EH (cell line): ENCODE measurements at places on chromosomes 5 and 9.

GRCh38 chr9:81162361-81162760, 527.0 kb downstream of the TLE1 start:
- DNase-seq, result no peak

DNA sequence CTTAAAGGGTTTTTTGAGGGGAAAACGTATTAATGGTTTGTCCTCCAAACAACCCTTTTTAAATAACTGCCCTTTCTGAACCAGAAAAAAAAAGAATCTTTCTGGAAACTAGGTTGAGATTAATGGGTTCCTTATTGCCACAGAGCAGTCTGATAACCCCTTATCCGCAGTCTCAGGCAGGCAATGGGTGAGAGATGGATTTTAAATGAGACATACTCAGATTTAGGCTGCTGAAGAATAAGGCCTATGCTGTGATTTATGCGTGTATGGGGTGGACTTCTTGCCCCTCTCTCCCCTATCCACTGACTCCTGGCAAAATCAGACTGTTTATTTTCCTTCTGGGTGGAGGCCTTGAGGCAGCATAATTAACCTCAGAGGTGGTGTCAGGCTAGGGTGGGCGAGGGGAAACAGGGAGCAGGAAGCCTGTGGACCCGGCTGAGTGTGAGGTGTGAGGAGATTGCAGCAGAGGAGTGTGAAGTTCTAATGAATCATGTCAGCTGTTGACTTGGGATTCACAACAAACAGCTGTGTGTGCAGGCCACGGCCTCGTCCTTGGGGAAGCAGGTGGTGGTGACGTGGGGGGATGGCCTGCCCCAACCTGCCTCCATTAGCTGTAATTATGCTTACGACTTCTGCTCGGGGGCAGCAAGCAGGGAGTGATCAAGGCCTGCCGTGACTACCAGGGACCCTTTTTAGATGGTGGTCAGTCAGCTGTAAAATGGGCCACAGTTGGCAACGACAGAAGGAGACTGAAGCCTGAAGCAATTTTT, 196.4 kb downstream of the SEMA6A start:
- DNase-seq, result no peak

- no peak for DNase-seq
Observed at GRCh38 chr9:134486596-134486995, 155.0 kb upstream of the COL5A1 start.

- DNase-seq, result no peak
Observed at GRCh38 chr5:131067636-131068035, 97.4 kb downstream of the HINT1 start.

- DNase-seq, result no peak
Observed at GRCh38 chr5:116892993-116893392, 318.4 kb upstream of the SEMA6A start.

GRCh38 chr5:167014401-167015056, 1276.9 kb upstream of the WWC1 start:
- DNase-seq, result no peak

GRCh38 chr9:123418052-123418430, 62.0 kb downstream of the CRB2 start:
- no peak for DNase-seq

GRCh38 chr5:149360272-149360671, 2.4 kb downstream of the PCYOX1L start:
- no peak for DNase-seq

GRCh38 chr5:55591686-55592085, 56.9 kb upstream of the PLPP1 start:
- no peak for DNase-seq

DNA sequence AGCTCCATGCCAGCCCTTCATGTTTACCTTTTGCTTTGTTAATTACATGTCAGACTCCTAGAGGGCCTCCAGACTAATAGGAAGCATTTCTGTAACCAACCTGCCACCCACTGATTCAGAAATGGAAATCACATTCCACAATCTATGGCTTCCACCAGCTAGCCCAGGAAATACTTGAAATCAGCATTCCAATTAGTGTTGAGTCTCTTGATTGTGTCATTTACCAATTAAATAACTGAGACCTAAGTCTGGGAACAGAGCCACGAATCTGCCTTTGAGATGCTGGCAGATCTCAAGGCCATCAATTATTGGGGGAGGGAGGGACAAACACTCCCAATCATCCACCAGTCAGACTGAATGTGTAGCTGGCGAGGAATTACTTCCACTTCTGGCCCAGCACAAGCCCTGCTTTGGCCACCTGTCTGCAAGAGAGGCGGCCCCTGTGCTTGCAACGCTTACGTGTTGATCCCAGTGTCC, 27.4 kb upstream of the SAP30L start:
- peak; percentile 41 for DNase-seq

- DNase-seq, result no peak
Observed at GRCh38 chr5:37701868-37702267, 138.0 kb downstream of the GDNF start.

DNA sequence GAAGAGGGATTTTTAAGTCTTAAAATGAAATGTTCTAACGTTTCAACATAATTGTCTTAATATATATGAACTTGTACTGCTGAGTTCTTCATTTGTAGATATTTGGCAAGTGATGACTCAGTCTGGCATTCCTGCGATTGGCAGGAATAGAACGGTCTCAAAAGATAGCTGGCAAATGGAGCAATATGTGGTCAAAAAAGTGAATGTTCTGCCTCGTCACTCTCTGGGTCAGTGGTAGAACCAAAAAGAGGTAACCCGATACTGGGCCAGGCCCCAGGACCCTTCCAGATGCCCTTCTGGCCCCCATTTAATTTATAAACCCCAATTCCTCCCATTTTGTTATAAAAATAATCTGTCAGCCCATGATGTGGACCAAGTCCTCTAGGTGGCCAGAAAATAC, 39.2 kb downstream of the ZNF366 start:
- DNase-seq, result peak; percentile 72

DNA sequence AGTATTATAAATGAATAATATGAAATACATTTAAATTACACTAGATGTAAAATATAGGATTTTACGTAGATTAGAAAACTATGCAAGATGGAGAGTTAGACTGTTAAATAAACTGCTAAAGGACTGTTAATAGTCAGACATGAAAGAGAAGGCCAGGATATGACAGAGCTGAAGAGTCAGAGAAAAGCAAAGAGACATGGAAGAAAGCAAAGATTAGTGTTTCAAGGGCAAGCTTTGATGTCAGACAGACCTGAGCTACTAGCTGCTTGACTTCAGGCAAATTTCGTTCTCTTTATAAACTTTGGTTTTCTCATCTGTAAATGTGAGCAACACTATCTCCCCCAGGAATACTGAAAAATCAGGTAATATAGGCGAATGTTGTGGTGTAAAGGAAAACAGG, 161.3 kb downstream of the RAPGEF6 start:
- no peak for DNase-seq

- no peak for DNase-seq
Observed at GRCh38 chr5:144352330-144352729, 181.7 kb downstream of the KCTD16 start.

DNA sequence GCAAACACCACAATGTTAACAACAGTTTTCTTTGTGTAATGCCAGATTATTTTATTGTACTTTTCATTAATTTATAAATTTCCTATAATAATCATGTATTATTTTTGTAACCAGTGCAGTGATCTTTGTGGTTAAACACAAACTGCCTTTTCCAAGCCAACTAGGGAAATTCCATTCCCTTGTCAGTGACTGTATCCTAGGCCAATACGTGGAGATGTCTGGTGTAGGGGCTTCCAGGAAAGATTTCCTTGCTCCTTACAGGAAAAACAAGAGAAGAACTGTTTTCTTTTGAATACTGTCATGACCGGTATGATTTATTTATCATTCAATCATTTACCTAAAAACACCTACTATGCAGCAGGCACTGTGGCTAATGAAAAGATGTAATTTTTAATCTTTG, 31.4 kb downstream of the FANCC start:
- no peak for DNase-seq

DNA sequence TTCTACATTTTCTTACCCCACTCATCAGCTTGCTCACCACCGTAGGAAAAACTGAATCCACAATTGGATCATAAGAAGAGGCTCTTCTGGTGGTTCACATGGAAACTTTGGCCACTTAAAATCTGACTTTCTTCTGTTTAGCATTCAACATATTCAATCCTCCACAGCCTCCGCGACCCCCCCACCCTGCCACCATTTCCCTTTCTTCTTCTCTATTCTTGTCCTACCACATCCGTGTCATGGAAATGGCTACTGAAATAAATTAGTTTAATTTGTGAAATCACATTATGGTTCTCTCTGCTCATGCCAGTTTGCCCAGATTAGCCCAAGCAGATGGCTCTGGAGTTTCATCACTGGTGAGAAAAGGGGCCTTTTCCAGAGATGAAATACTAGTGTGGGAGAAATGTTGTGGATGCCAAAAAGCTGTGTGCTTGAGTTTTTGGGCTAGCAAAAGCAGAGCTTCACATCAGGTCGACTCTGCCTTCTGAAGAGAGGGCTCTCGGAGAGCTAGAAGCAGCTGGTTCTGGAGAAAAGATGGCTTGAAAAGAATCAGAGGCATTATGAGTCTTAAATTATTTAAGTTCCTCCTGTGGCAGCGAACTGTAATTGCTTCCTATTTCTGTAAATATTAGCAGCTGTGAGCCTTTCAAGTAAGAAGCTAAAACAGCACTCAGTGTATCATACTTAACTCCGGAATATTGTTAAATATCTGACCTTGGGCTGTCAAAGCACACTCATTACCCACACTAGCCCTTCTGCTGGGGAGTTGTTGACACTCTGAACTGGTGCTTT, 107.1 kb downstream of the MAT2B start:
- DNase-seq, result no peak

- DNase-seq, result no peak
Observed at GRCh38 chr9:30140407-30140806, 2244.0 kb upstream of the ACO1 start.

DNA sequence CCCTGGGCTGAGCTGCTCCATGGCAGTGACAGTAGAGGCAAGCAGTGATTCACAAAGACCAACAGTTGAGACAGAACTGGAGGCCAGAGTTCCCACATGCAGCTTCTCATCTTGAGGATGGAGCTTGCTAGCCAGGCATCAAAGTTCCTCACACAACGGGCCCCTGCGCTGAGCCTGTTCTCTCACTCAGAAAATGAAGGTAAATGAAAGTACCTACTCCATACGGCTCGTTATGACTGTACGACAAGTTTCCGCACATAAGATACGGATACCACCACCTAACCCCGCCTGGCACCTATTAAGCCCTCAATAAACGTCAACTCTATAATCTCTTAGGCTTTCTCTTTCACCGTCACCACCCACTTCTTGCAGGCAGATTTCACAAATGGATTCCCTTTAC, 12.9 kb downstream of the NOL6 start:
- no peak for DNase-seq

DNA sequence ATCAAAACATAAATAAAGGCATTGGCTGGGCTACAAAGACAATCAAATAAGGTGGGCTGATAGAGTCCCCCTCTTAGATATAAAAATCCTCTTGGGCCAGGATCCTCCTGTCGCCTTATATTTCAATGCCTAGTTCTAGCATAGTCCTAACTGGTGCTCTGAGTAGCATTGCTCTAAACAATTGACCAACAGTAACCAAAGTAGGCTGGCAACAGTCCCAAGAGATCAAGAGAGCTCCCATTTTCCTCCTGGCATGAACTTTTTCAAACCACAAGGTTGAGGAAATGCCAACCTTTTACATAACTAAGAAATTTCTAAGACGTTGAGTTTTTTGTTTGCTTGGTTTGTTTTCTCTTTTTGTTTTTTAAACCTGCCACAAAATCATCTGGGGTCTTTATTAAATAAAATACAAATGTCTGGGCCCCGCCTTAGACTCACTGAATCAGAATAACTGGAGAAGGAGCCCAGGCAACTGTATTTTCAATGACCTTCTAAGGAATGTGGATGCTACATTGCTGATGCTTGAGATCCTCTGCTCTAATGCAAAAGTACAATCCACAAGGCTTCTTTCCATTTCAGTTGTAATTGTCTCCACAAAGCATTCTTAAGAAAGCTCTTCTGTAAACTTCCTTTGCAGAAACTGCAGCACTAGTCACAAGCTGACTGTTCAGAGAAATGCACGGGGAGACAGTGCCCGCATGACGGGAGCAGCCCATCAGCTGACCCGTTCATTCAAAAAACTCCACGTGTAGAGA, 2.9 kb downstream of the SLC45A2 start:
- DNase-seq, result peak; percentile 48

GRCh38 chr5:120241400-120241799, 222.7 kb upstream of the PRR16 start:
- no peak for DNase-seq

- DNase-seq, result peak; percentile 90
Observed at GRCh38 chr5:87121304-87122150, 146.2 kb upstream of the RASA1 start.

DNA sequence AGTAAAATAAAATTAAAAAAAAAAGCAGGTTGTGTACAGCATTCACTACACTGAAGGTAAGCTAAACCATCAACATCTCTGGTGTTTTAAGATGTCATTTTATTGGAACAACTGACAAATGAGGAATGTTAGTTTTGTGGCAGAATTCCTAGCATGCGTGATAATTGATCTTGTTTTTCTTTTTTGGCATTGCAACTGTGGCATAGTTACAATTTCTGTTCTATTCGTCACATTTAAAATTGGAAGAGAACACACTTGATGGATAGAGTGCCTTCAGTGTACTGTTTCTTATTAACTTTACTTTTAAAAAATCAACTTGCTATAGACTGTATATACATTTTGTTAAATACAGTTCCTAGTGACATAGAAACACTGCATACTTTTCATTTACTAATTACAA, 43.6 kb upstream of the TNFSF15 start:
- DNase-seq, result peak; percentile 75

- DNase-seq, result no peak
Observed at GRCh38 chr5:52963636-52964035, 25.5 kb upstream of the ITGA2 start.

DNA sequence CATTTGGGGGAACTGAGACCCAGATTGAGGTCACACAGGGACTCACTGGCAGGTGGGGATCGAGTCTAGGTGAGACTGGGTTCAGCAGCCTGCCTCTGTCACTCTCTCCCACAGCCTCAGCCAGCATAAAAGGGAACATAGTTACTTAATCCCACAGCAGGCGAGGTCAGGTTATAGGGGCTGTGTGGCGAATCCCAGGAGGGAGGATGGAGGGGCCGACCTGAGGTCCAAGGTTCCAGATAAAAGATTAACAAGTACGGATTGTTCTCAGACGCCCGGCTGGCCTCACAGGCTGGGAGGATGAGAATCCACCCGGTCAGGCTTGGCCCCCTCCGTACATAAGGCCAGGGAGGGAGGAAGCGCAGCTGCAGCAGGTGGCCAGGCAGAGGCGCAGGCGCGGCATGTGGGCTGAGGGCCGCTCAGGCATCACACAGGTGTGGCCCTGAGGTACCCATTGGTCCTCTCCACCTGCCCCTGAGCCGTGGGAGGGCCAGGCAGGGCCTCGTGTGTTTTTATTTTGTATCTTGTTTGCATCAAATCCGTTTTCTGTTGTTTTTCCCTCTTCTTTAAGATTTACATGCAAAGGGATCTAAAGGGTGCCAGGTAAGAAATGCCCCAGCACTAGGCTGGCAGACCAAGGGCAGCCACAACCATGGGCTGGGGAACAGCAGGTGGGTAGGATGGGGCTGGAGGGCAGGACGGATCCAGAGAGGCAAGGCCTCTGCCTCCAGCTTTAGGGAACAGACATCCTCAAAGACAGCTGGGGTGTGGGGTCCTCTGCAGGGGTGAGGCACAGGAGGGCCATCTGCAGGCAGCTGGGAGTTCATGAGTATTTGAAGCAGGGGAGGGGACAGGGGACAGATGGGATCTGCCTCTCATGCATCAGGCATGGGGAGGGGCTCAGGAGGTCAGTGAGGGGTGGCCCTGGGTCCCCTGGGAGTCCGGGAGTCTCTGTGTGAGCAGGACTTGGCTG, 3.6 kb downstream of the SUSD3 start:
- no peak for DNase-seq
